Fibroblast of lung (primary cell): ENCODE measurements at places on chromosomes 1 and 21.
A peak's percentile ranks its signal among the peaks of the same experiment; 100 is the strongest.

GRCh38 chr1:154154534-154155191, at the start of gene NUP210L:
Gene NUP210L, minus strand, starts transcription at chr1:154155073.
- peak; percentile 18 for DNase-seq

DNA sequence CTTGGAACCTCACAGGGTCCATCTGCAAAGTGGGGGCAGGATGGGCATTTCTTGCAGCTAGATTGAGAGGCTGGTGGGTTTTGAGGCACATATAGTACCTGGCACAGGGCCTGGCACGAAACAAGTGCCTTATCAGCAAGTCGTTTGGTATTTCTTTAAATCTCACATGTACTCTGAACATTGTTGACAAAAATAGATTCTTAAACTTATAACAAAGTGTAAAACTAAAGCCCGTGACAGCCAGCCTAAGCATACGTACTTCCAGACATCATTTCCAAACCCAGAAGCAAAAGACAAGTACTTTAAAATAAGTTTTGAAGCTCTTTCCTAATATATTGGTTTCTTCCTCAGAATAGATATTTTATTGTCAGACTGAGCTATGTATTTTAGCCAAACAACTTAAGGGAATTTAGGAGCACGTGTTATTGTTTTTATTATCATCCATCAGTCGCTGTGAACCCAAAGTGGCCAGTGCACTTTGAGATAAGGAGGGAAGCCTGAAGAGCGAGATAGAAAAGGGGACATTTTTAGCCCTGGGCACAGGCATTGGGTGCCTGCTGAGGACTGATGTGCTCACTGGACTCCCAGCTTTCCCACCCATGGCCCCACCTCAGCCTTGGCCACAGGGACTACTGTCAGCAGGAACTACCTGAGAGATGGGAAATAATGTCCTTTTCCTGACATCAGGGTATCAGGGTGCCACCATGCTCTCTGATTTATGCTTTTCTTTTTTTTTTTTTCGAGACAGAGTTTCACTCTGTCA, 3.0 kb downstream of the FBLIM1 start:
- peak; percentile 35 for DNase-seq

DNA sequence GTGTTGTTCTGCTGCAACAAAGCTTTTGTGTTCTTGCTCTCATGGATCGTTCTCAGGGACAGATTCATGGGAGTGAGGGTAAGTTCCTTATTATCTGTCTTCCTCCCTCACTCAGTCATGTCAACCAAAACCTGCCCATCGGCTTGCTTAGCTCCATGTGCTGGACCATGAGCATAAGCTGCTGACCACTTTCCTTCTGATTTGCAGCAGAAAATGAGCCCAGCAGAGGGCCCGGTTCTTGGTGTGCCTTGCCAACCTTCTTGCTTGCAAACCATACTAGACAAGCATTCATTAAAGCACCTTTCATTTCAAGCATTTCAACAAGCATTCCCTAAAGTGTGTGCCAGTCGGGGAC, 64.0 kb upstream of the COA6 start:
- no peak for DNase-seq

GRCh38 chr1:21666576-21667320, 2.4 kb downstream of the RAP1GAP start:
- no peak for DNase-seq

DNA sequence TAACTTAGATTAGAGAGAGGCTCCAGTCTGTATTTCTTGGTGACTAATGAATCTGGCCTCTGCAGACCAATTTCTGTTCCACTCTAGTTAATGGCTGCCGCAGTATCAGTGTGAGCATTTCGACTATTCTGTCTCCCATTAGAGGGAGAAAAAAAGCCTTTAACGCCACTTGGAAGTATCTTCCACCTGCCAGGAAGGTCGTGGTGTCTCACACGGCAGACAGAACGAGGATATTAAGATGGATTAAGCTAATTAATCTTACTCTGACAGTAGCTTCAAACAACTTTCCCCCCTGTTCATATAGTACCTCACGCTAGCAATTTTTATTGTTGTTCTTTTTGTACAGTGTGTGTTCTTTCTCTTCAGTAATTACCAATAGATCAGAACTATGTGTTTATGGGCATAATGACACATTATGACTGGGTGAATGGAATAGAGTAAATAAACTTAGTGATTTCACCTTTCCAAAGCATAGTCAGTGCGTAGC, 153.8 kb downstream of the ADGRL2 start:
- no peak for DNase-seq

GRCh38 chr1:165635329-165635728, 4.3 kb downstream of the MGST3 start:
- DNase-seq: no peak

GRCh38 chr1:53411541-53412152, 47.6 kb upstream of the DMRTB1 start:
- no peak for DNase-seq

DNA sequence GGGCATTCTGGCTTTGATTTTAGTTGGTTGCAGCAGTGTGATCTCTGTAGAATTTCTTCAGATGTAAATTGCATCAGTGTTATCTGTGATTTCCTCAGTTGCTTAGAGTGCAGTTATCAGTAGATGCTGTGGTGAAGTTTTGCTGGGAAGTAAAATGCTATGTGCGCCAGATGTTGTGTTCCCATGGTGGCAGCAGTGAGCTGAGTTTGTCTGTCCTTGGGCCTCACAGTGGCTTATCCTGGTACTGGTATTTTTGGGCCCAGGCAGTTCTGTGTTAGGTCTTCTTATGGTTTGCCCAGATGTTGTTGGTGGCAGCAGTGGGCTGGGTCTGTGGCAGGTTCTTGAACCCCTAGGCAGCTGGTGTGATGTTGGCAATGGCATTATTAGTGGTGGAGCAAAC, 1242.1 kb downstream of the PLA2G4A start:
- DNase-seq: no peak

- DNase-seq: peak; percentile 61
Observed at GRCh38 chr21:15682977-15683376, 46.8 kb upstream of the USP25 start.

GRCh38 chr21:33229784-33230544, at the start of gene IFNAR2:
Gene IFNAR2, plus strand, starts transcription at chr21:33229938. Its CDS starts 11,985 bp downstream, at chr21:33241923.
- DNase-seq: peak; percentile 55

GRCh38 chr1:201683397-201683796, 144.5 kb downstream of the NAV1 start:
- DNase-seq: no peak

DNA sequence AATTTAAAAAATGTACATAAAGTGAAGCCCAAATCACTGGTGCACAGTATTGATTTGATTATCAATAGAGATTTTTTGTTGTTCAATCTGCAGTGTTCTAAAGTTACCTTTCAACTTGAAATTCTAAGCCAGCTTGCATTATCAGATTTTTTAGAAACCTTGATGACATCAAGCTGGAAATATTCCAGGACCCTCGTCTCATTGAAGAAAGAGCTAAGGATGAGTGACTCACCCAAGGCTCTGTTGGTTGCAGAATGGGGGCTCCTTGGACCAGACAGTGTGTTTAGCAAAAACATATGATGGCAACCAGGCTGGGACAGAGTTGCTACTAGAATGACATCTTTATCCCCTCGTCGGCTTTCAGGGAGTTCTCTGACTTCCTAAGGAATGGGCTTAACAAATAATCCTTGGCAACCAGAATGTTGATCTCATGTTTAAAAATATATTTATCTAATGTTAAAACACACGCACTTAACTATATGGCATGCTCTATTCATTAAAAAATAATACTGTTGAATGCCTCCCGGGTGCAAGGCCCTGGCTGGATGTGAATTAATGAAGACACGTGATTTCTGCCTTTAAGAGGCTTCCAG, 79.7 kb downstream of the RUNX3 start:
- DNase-seq: peak; percentile 22

GRCh38 chr1:156432669-156433018, 63.6 kb downstream of the RHBG start:
- no peak for DNase-seq

GRCh38 chr1:156262461-156263287, 14.8 kb upstream of the PAQR6 start:
- peak; percentile 58 for DNase-seq

DNA sequence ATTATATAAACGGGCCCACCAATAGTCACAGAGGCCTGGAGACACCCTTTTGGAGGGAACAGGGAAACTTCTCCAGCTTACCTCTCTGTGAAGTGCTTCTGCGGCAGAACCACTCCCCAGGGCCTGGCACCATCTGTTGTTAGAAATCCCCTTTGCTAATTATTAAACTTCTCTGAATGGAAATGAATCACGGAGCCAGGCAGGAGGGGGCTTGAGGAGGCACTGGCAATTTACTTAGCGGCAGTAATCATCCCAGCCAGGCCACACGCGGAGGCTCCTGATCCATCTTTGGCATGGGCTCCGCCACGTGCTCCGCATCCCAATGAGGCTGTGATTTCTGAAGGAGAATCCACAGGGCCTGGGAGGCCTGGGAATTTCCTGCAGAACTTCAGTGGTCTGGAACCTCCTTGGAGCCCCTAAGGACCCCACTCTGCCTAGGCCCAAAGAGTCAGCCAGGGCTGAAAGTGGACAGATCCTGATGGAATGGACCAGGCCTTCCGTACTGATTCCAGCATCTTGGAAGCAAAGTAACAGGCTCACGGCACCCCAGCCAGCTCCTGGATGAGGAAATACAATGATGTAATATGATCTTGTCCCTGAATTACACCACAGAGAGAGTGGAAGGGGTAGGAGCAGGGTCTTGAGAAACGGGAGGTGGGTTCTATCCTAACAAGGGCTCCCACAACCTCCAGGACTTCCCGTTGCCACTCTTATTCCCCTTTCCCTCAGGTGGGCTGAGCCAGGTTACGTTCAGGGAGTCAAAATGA, 62.3 kb downstream of the GRIK3 start:
- no peak for DNase-seq

- DNase-seq: no peak
Observed at GRCh38 chr1:88216441-88216840, 467.6 kb upstream of the PKN2 start.

GRCh38 chr1:174998569-174999215, 1.1 kb upstream of the CACYBP start:
- DNase-seq: peak; percentile 59

DNA sequence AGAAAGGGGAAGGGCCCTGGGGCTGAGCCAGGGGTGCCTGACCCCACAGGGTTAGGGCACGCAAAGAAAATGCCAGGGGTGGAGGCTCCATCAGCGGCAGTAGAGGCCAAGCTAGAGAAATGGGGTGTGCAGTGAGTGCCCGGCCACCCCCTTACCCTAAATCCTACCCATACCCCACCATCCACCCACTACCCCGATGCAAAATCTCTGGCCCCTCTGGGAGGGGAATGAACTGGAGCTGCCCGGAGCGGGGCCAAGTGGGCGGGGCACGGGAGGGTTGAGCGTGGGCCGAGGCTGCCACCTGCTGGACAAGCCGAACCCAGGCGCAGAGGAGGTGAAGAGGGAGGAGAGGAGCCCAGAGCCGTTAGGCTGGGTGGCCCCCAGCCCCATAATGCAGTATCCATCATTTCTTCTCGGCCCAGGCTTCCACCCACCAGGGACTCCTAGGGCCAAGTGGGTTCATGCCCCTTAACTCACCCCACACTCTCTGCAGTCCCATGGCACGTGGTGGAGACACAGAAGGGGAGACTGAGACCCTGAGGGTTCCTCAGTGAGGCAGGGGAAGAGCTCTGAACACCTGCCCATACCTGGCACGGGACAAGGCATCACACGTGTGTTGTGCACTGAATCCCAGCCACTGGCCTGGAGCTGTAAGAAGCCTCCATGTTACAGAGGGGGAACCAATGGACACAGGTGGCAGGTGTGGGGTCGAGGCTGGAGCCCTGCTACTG, 1.4 kb upstream of the C1QC start:
- peak; percentile 42 for DNase-seq

- no peak for DNase-seq
Observed at GRCh38 chr1:228898582-228898992, 163.3 kb downstream of the RHOU start.

- DNase-seq: no peak
Observed at GRCh38 chr1:59295618-59296017, 1.3 kb upstream of the FGGY start.

GRCh38 chr1:215273838-215274516, 191.4 kb downstream of the KCNK2 start:
- peak; percentile 94 for DNase-seq

- no peak for DNase-seq
Observed at GRCh38 chr1:165445388-165445787, 462 bp upstream of the RXRG start.

GRCh38 chr1:226990133-226990716, 50.1 kb downstream of the COQ8A start:
- DNase-seq: no peak

- no peak for DNase-seq
Observed at GRCh38 chr1:236179634-236180033, 37.3 kb downstream of the GPR137B start.

DNA sequence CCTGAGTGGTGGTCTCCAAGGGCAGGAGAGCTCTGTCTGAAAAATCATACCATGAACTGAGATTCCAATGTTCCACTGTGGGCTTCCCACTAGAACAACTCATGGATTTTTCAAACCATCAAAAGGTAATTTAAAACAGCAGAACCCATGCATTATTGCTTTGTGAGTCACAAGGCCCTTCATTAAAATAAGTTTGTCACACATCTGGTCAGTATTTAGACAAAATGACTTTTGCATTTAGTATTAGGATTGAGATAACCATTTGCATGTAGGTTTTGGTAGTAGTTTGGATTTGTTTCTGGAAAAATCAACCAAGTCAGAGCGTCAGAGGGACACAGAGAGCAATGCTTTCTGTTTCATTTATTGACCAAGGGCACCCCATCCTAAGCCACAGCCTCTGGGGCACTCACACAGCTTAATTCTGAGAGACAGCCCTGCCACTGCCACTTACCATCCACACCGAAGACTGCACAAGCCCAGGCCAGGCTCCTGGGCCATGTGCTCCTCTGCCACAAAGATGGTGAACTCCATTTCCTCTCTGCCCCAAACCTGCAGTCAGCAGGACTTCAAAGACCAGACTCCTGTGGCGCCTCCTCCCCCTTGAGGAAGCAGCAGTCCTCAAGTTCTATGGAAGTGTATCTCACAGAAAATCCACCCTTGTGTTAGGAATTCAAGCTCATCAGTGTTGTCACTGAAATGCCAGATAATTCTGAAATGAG, 132.6 kb upstream of the DUSP10 start:
- DNase-seq: peak; percentile 76

- no peak for DNase-seq
Observed at GRCh38 chr1:229275005-229275404, 4.1 kb downstream of the RAB4A start.

- no peak for DNase-seq
Observed at GRCh38 chr1:220497220-220497947, 30.6 kb upstream of the MARK1 start.

- no peak for DNase-seq
Observed at GRCh38 chr1:217273866-217274265, 357.0 kb downstream of the GPATCH2 start.

DNA sequence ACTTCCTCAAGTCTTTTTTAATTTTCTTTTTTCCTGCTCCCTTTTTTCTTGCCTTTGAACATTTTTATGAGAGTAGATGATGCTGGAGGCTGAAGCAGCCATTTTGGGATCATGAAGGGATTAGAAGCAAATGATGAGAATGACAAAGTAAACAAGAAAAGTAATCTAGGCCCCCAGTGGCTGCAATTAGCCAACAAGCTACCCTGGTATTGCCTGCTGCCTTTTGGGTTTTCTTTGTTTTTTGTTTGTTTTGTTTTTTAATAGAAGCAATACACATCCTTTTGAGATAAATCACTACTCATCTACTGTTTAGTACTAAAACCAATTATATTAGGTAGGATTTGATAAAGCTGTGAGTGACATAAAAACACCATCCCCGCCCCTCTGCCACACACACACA, 280.7 kb upstream of the ADGRL2 start:
- no peak for DNase-seq

GRCh38 chr1:24961961-24962861, 32.1 kb upstream of the RUNX3 start:
- no peak for DNase-seq

- no peak for DNase-seq
Observed at GRCh38 chr1:199087144-199087543, 448.3 kb downstream of the PTPRC start.
